Panc1 (cell line): ENCODE measurements at places on chromosomes 16 and 17. TPM values are rescaled to one million over a fixed set of nuclear protein-coding genes. Genes with fewer than 3 reads are reported as not detected.

GRCh38 chr17:51428668-51429495, 168.5 kb downstream of the UTP18 start:
- no peaks in the 10 kb centered on the region for H3K36me3 ChIP-seq
- no peak overlapping the region for H3K4me3 ChIP-seq
- DNase-seq, result no peak
- H3K27me3 ChIP-seq, result peaks cover 3% of the 10 kb centered on the region; the same call in 1 of the 2 replicates
- no peak overlapping the region for H3K27ac ChIP-seq

The KRT20 gene
- 0.13 TPM for total RNA-seq

- H3K27ac ChIP-seq, result no peak overlapping the region
- H3K36me3 ChIP-seq, result no peaks in the 10 kb centered on the region
- peaks cover 8% of the 10 kb centered on the region; the same call in 1 of the 2 replicates for H3K4me1 ChIP-seq
- 0 out of 2 replicates have a peak, but pooled peaks cover 3% of the 10 kb centered on the region for H3K27me3 ChIP-seq
- DNase-seq, result no peak
- H3K4me3 ChIP-seq, result no peak overlapping the region
These were observed 217.4 kb upstream of the TNRC6C start for GRCh38 chr17:77741109-77741508.

GRCh38 chr16:27984121-27984520, 79.4 kb downstream of the GSG1L start:
- DNase-seq, result no peak
- no peaks in the 10 kb centered on the region for H3K36me3 ChIP-seq
- H3K27ac ChIP-seq, result no peak overlapping the region
- H3K27me3 ChIP-seq, result 0 out of 2 replicates have a peak, but pooled peaks cover 2% of the 10 kb centered on the region
- no peak overlapping the region for H3K4me3 ChIP-seq
- no peaks in the 10 kb centered on the region for H3K4me1 ChIP-seq

- no peak for DNase-seq
- H3K27me3 ChIP-seq, result no peaks in the 10 kb centered on the region
- peak overlapping the region; percentile 86 for H3K4me3 ChIP-seq
These were observed 56.6 kb upstream of the GSE1 start for GRCh38 chr16:85556456-85557082.

The NLRC3 gene
- 0.26 TPM for total RNA-seq

- no peaks in the 10 kb centered on the region for H3K27me3 ChIP-seq
- DNase-seq, result no peak
- H3K27ac ChIP-seq, result no peak overlapping the region
- no peaks in the 10 kb centered on the region for H3K4me1 ChIP-seq
- H3K4me3 ChIP-seq, result no peak overlapping the region
These were observed 449.5 kb upstream of the PSMD7 start for GRCh38 chr16:73847090-73847489.

GRCh38 chr16:5668553-5668952, 571.0 kb upstream of the EEF2KMT start:
- H3K4me3 ChIP-seq, result no peak overlapping the region
- H3K4me1 ChIP-seq, result no peaks in the 10 kb centered on the region
- H3K27ac ChIP-seq, result no peak overlapping the region
- peaks cover 3% of the 10 kb centered on the region; the same call in 1 of the 2 replicates for H3K27me3 ChIP-seq
- H3K36me3 ChIP-seq, result no peaks in the 10 kb centered on the region
- no peak for DNase-seq

The AIPL1 gene
- total RNA-seq, result not detected

- no peak for DNase-seq
- H3K4me3 ChIP-seq, result no peak overlapping the region
- no peak overlapping the region for H3K27ac ChIP-seq
- no peaks in the 10 kb centered on the region for H3K27me3 ChIP-seq
- H3K36me3 ChIP-seq, result no peaks in the 10 kb centered on the region
These were observed 33.4 kb downstream of the VAC14 start for GRCh38 chr16:70767377-70768202.

DNA sequence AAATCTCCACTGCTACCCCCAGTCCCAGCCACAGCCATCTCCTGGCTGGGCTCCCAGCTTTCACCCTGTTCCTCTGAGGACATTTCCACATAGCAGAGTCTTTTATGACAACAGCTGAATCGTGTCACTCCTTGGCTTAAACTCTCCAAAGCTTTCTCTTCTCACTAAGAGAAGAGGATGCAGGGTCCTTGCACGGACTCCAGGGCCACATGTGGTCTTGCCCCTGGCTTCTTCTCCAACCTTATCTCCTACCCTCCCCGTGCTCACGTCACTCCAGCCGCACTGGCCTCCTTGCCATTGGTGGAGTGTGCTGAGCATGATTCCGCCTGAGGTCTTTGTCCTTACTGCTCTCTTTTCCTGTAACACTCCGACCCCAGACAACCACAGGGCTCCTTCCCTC, 39.9 kb upstream of the CCDC182 start:
- H3K27ac ChIP-seq, result no peak overlapping the region
- H3K27me3 ChIP-seq, result peaks cover 36% of the 10 kb centered on the region
- H3K36me3 ChIP-seq, result no peaks in the 10 kb centered on the region
- DNase-seq, result no peak

The SNN gene
- 15.6 TPM for total RNA-seq

DNA sequence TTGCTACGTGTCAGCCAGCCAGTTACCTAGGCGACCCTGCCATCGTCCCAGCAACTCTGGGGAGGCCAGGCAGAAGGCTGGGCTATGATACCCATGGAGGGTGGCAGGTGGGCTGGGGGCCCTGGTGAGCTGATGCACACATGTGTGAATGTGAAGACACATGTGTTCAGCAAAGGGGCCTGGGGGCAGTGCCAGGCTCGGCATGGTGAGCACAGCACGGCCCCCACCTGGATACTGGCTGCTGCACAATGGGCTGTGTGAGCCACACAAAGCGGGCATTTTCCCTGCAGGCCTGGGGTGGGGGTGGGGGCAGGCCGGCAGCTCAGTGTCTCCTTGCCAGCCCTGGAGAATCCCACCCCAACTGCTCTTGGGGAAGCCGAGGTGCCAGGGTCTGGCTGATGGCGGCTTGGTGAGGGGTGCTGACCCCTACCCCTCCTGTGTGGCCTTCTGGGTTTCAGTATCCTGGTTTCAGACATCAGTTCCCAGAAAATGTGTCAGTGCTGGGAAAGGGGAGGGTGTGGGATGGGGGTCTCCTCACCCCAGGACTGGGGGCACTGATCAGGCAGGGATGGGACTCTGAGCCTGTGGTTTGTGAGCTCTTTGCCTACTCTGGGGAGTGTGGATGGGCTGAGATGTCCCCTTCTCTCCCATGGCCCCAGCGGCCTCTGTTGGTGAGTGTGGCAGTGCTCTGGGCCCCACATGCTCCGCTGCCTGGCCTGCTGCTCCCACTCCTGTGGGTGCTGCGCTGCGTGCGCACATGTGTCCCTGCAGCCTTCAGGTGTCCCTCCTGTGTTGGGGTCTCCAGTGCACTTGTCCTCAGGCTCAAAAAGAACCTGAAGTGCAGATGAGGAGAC, 5.1 kb downstream of the LLGL1 start:
- no peak for DNase-seq
- H3K4me3 ChIP-seq, result no peak overlapping the region
- no peak overlapping the region for H3K27ac ChIP-seq
- no peaks in the 10 kb centered on the region for H3K4me1 ChIP-seq
- no peaks in the 10 kb centered on the region for H3K27me3 ChIP-seq
- H3K36me3 ChIP-seq, result no peaks in the 10 kb centered on the region

The GIT1 gene
- 94.6 TPM for total RNA-seq

GRCh38 chr17:81722184-81723120, 10.4 kb downstream of the SLC25A10 start:
- no peak overlapping the region for H3K4me3 ChIP-seq
- H3K27ac ChIP-seq, result no peak overlapping the region
- H3K4me1 ChIP-seq, result peaks cover 13% of the 10 kb centered on the region

- no peaks in the 10 kb centered on the region for H3K4me1 ChIP-seq
- H3K4me3 ChIP-seq, result no peak overlapping the region
- no peaks in the 10 kb centered on the region for H3K36me3 ChIP-seq
- peaks cover 19% of the 10 kb centered on the region for H3K27me3 ChIP-seq
- no peak for DNase-seq
- H3K27ac ChIP-seq, result no peak overlapping the region
These were observed 346.2 kb upstream of the ASIC2 start for GRCh38 chr17:33639103-33639880.

- H3K27me3 ChIP-seq, result no peaks in the 10 kb centered on the region
- no peaks in the 10 kb centered on the region for H3K36me3 ChIP-seq
- no peak overlapping the region for H3K4me3 ChIP-seq
- no peak overlapping the region for H3K27ac ChIP-seq
These were observed 18.2 kb upstream of the SP6 start for GRCh38 chr17:47869114-47869513.

- H3K27ac ChIP-seq, result no peak overlapping the region
- H3K4me3 ChIP-seq, result no peak overlapping the region
- H3K27me3 ChIP-seq, result no peaks in the 10 kb centered on the region
These were observed 389.8 kb downstream of the SNX29 start for GRCh38 chr16:12366313-12366712.

The DHRS7C gene
- not detected for total RNA-seq

GRCh38 chr17:58032691-58033415, 25.8 kb upstream of the SRSF1 start:
- no peaks in the 10 kb centered on the region for H3K27me3 ChIP-seq
- H3K4me3 ChIP-seq, result no peak overlapping the region
- H3K4me1 ChIP-seq, result no peaks in the 10 kb centered on the region
- no peaks in the 10 kb centered on the region for H3K36me3 ChIP-seq
- H3K27ac ChIP-seq, result no peak overlapping the region

DNA sequence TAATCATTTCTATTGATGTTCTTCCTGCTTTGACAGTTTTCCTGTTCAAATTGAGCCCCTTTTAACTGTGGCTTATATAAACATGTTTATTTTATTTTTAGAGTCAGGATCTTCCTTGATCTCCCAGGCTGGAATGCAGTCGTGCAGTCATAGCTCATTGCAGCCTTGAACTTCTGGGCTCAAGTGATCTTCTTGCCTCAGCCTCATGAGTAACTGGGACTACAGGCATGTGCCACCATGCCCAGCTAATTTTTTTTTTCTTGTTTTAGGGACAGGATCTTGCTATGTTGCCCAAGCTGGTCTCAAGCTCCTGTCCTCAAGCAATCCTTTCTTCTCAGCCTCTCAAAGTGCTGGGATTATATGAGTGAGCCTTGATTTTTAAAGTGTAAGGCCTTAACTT, 14.7 kb downstream of the PHKB start:
- no peaks in the 10 kb centered on the region for H3K27me3 ChIP-seq
- no peak overlapping the region for H3K4me3 ChIP-seq
- H3K4me1 ChIP-seq, result no peaks in the 10 kb centered on the region
- DNase-seq, result no peak
- H3K27ac ChIP-seq, result no peak overlapping the region
- H3K36me3 ChIP-seq, result no peaks in the 10 kb centered on the region

DNA sequence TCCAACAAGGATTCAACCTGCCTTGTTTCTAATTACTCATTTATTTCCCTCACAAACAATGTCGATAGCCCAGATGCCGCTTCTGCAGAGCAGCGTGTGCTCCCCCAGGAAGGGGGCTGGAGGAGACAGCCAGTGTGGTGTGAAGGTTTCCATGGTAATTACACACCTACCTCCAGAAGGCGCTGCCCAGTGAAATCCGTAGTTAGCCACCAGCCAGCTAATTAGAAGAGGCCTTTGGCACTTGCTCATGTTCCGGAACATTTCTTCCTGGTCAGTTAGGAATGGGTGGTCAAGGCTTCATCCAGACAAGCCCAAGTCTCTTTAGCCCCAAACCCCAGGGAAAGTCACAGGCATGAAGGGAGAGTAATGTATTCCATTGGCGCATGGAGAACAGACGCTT, 342.5 kb upstream of the C16orf82 start:
- no peaks in the 10 kb centered on the region for H3K4me1 ChIP-seq
- no peaks in the 10 kb centered on the region for H3K27me3 ChIP-seq
- H3K27ac ChIP-seq, result no peak overlapping the region

The KDM6B gene
- 19.9 TPM for total RNA-seq

DNA sequence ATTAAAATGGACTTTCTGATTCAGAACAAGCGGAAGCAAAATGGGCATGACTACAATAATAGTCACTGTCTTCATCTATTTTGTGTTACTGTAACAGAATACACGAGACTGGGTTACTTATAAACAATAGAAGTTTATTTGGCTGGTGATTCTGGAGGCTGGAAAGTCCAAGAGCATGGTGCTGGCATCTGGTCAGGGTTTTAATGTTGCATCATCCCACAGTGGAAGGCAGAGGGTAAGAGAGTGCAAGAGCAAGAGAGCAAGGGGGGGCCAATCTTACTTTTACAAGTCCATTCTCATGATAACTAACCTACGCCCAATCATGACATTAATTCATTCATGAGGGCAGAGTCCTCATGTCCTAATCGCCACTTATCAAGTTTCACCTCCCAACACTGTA, 189.2 kb downstream of the TOX3 start:
- DNase-seq, result no peak
- no peaks in the 10 kb centered on the region for H3K4me1 ChIP-seq
- no peak overlapping the region for H3K4me3 ChIP-seq
- no peaks in the 10 kb centered on the region for H3K27me3 ChIP-seq

DNA sequence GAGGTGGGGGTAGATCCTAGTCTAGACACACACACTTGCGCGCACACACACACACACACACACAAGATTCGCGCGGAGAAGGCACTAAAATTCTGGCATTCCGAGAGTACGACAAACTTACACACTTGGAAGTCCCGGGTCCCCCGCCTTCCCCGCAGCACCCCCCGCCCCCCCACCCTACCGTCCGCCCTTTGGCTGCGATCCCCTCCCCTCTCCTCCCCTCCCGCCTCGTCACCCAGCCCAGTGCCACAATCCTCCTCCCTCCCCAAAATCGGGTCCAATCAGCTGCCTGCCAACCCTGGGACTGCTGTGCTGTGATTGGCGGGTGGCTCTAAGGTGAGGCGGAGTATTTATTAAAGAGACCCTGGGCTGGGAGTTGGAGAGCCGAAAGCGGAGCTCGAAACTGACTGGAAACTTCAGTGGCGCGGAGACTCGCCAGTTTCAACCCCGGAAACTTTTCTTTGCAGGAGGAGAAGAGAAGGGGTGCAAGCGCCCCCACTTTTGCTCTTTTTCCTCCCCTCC, at the start of gene SOX9:
SOX9 (plus strand) TSS at position 379 of the 522 bp plus-strand sequence. CDS start 372 bp downstream, outside the sequence.
- H3K27me3 ChIP-seq, result no peaks in the 10 kb centered on the region
- peaks cover 14% of the 10 kb centered on the region for H3K36me3 ChIP-seq
- H3K27ac ChIP-seq, result peak within 1 kb of the TSS; percentile 97
- peak; percentile 85 for DNase-seq
- peak within 1 kb of the TSS; percentile 89 for H3K4me3 ChIP-seq
- H3K4me1 ChIP-seq, result peaks cover 28% of the 10 kb centered on the region

- DNase-seq, result no peak
- H3K4me1 ChIP-seq, result peaks cover 92% of the 10 kb centered on the region
- peak overlapping the region; percentile 7; the same call in 1 of the 2 replicates for H3K4me3 ChIP-seq
- H3K36me3 ChIP-seq, result no peaks in the 10 kb centered on the region
These were observed 391.1 kb downstream of the SOX9 start for GRCh38 chr17:72511874-72512273.

- H3K4me3 ChIP-seq, result no peak overlapping the region
- DNase-seq, result no peak
- no peaks in the 10 kb centered on the region for H3K36me3 ChIP-seq
- H3K27ac ChIP-seq, result no peak overlapping the region
These were observed 8.7 kb upstream of the PRPF8 start for GRCh38 chr17:1693339-1693738.
